Spinal cord (tissue), 10 donors: ENCODE measurements at places on chromosomes 5 and 9.
A peak's percentile ranks its signal among the peaks of the same experiment; 100 is the strongest.

DNA sequence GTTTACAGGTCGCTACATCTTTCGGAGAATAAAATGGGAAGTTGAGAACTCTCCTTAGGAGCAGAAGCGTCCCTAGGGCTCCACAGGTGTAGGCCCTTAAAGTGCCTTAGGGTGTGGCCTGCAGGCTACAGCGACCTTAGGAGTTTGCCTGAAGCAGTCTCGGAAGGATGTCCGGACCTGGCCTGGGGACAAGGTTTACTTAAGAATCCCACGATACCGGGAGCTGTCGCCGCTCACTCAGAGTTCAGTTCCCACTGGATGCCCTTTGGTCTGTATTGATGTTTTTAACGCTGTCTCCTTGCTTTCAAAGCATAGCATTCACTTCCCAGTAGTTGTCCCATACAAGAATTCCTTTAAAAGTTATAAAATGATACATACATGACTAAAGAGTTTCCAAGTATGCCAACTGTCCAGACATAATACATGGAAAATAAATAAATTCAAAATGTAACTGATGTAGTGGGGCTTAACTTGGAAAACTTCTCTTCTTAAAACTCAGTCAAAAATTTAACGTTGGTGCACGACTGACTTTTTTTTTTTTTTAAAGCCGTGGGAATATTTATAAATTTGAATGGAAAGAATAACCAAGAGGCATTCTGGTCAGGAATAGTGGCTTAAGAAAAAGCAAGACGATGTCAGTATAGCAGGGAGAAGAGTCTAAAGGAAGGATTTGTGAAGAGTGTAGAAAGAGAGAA lies 848 bp downstream of the RAD50 start:
- no peak for DNase-seq

GRCh38 chr5:160266752-160267345 lies 37.5 kb downstream of the FABP6 start:
- no peak for DNase-seq

GRCh38 chr5:169301986-169302385 lies 1.0 kb upstream of the SLIT3 start:
- DNase-seq: no peak

DNA sequence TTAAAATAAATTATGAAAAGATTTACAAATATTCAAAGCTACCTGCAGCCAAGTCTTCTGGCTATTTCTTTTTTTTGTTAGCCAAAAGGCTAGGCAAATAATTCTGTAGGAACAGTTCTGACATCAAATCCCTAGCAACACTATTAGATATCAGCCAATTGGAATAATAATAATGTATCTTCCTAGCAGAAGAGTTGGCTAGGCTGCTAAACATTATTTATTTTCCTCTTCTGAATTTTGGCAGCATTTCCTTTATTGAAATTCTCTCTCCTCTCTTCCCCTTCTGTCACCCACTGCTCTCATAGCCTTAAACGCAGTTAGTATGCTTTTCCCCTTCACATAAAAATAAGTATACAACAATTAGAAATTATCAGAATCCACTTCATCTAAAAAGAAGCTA lies 42.6 kb downstream of the ZDHHC21 start:
- DNase-seq: no peak

DNA sequence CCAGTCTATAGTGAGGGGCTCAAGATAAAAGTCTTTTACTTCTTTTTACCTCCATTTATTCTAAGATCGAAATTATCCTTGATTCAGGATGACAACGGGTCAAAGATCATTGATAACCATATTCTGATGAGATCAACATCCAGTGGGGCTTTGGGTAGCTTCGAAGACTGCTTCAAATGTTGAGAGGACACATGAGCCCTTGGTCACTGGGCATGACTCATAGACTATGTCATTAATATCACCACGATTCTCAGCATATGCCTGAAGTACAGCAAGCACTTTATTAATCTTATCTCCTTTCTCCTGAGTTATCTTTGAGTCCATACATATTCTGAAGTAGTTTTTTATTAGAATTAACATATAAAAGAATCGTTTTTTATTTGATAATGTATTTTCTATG lies 117.1 kb upstream of the DAB2 start:
- no peak for DNase-seq

DNA sequence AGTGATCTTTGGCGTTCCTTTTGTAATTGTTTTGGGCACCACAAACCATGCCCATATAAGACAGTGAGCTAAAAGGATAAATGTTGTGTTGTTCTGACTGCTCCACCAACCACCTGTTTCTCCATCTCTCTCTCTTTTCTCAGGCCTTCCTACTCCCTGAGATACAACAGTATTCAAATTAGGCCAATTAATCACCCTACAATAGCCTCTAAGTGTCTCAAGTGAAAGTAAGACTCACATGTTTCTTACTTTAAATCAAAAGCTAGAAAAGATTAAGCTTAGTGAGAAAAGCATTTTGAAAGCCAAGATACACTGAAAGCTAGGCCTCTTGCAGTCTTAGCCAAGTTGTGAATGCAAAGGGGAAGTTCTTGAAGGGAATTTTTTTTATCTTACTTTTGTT lies 268.8 kb upstream of the NREP start:
- DNase-seq: no peak

DNA sequence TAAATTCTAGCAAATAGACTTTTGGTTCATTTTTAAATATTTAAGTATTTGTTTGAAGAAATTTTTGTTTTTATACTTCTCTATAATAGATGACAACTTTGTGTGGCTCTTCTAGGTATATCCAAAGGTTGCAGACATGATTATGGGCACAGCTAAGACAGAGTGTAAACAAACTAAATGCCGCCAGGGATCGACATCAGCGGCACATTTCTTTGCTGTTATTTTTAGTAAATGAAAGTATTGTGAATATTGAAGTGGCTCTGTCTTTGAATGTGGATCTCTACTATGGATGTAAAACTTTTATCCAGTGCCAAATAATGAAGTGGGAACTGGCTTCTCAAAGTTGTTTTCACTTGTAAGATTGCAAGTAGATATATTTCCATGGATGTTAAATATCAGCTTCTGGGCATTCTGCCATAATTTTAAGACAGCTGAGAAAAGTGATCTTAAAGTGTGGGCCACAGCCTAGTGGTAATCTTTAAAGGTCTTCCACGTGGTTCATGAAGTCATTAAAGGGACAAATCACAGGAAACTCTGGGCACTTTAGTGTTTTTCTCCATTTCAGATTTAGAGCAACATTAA lies 589.9 kb downstream of the ZNF608 start:
- DNase-seq: no peak

DNA sequence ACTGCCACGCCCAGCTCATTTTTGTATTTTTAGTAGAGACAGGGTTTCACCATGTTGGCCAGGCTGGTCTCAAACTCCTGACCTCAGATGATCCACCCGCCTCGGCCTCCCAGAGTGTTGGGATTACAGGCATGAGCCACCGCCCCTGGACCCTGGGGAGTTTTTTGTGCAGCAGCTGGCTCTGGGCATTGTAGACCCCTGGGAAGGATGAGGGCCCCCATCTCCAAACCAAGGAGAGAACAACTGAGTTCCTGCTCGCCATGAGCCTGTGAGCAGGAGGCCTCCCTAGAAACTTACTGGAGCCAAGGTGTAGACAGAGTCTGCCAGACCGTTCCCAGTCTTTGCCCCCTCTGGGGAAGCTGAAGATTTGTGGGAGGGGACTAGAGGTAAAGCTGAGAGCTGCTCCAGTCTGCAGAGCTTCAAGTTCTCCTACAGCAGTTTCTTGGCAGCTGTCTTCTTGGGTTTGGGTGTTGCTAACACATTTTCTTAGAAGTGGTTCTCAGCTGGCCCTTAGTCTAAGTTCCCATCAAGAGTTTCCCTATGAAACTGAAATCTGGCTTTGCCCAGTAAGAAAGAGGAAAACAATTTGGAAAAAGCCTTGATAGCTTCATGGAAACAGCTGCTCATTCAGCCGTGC lies 12.4 kb downstream of the NUDT2 start:
- DNase-seq: no peak

DNA sequence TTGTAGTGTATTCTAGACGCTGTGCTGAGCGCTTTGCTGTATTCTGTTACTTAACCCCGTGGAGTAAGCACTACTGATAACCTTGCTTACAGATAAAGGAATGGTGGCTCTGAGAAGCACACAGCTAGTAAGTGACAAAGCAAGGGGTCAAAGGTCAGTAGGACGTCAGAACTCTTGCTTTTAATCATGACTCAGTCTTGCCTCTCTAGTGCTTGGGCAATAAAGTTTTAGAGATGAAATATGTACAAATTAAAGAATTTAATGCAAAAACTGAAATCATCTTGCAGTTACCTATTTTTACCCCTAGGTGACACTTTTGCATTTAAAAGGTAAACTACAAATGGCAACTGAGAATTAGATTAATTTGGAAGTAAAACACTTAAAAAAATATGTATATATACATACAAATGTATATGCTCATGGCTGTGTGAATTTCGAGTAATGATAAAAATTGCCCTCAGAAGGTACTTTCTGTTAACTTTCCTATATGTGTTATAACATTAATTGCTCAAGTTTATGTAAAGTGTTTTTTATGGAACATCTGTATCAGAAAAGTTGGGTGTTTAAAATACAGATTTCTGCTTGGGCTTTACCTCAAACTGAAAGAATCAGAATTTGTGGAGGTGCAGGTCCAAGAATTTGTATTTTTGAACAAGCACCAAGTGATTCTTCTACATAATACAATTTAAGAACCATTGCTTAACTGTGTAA lies 175.1 kb upstream of the DAB2 start:
- DNase-seq: peak; percentile 28

- DNase-seq: no peak
Observed at GRCh38 chr5:1419476-1420210, 25.6 kb downstream of the SLC6A3 start.

DNA sequence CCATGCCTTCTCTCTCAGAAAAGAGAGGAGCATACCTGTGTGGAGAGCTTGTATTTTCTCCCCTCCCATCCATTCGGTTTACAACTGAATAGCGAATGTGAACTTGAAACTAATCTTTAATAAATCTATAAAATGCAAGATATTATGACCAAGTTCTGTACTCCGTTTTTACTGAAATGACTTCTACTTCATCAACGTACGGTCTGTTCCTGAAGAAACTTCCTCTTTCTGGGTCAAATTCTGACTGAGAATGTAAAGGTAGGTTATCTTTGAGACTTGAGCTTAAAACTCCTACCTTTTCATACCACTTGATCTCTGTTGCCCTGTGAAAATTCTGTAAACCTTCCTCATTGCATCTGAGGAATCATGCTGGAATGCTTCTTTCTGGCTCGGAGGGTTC lies 4.2 kb upstream of the CTNNAL1 start:
- no peak for DNase-seq

- no peak for DNase-seq
Observed at GRCh38 chr5:59473611-59474010, 419.9 kb downstream of the PDE4D start.

DNA sequence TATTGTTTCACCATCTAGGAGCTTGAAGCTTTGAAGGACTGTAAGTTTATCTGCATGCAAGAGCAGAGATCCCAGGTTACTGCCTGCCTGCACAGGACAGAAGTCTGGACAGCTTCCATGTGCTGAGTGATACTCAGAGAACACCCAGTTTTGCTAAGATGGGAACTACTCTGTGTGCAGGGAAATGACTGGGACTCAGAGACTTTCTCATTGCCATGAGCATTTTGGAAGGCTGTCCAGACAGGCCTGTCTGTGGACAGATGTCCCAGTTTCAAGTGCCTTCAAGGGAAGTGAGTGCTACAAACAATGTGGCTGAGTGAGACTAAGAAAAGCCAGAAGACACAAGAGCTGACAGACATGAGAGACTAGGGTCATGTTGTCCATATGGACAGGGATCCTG lies 19.2 kb upstream of the ZNF131 start:
- no peak for DNase-seq

DNA sequence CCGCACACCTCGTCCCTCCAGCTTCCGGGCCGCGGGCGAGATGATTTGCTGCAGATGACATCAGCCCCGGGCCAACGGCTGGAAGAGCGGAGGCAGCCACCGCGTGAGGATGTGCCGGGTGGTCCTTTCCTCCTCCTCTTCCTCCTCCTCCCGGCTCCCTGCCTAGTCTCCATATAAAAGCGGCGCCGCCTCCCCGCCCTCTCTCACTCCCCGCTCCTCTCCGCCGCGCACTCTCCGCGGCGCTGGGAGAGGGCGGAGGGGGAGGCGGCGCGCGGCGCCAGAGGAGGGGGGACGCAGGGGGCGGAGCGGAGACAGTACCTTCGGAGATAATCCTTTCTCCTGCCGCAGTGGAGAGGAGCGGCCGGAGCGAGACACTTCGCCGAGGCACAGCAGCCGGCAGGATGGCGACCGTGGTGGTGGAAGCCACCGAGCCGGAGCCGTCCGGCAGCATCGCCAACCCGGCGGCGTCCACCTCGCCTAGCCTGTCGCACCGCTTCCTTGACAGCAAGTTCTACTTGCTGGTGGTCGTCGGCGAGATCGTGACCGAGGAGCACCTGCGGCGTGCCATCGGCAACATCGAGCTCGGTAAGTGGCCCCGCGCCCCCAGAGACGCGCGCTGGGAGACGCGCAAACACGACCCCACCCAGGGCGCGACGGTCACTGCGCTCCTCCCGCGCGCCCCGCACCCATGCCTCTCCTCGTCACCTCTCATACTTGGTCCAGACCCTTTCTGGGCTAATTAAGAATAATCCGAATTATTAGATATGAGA lies at the start of gene MAP1B:
TSS of gene MAP1B (plus strand) at position 345 of the 770 bp plus-strand sequence. CDS start at position 402, 57 bp downstream.
- DNase-seq: peak; percentile 97

GRCh38 chr5:136038635-136039034 lies 9.8 kb downstream of the TGFBI start:
- DNase-seq: no peak

GRCh38 chr5:131756942-131757341 lies 39.9 kb downstream of the FNIP1 start:
- DNase-seq: no peak

DNA sequence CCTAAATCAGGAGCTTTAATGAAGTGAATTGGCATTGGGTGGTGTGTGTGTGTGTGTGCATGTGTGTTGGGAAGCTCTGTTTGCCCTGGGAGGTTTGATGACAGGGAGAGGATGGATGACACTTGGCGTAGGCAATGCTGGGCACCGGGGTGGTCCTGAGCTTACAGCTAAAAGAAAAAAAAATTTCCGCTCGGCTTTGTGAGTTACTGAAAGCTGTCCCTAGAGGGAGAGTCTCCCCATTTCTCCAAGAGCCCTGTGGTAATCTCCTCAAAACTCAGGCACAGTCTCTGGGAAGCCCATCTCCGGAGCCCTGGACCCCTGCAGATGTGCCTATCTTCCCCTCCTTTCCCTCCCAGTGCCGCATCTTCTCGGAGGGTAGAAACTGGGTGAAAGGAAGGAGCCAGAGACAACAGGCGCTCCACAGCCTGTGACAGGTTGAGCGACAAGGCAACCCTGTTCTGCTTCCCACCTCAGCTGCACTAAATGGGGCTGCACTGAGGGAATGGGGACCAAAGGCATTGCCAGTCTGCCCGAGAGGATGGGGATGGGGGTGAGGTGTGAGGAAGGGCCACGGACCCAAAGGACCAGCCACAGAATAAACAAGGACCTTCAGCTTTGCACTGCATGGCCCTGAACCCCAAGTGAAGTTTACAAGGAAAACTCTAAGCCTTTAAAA lies 35.8 kb upstream of the TIFAB start:
- no peak for DNase-seq

DNA sequence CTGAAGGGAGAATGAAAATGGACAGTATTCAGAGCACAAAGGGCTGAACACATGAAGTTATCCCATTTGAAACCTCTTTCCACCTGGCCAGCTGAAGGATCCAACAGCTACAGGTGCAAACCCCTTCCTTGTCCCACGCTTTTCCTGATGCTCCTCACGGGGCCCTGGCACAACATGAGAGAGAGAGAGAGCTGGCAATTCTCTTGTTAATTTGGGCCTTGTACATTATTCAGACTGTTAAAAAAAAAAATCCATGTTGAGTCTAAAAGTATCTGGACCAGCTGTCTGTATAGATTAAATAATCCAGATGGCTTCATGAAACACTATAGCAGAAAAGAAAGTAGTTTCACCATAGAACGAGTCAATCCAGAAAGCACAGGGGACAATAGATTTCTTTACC lies 74.1 kb downstream of the HMHB1 start:
- DNase-seq: no peak
